ENCODE measurements at places on chromosomes 2 and 18.

DNA sequence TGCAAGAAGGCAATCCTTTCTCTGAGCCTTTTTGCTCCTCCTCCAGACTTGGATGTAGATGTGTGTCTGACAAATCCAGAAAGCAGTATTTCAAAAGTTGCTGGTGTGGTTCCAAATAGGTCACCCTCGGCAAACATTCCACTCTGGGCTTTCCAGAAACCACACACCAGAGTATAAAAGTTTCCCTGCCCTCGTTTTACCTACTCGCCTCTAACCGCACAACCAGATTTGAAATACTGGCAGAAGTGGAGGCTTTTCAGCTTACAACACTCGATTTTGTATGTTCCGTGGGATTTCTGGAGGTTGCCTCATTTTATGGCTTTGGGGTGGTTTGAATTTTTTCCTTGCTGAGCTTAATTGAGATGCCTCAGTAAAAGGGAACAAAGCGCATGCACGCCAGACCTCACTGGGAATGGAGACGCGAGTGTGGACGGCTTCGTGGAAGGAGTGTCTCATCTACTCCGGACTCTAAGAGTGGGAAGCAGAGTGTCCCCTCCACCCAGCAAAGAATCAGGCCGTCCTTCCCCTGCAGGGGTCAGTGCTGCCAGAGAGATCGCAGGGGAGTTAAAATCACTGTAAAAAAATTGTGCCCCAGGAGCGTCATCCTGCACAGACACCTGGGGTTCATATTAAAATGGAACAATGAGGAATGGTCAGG, 44.0 kb upstream of the RPL31 start:
- DNase-seq: no peak

- no peak for DNase-seq
Observed at GRCh38 chr2:7243276-7243675, 326.1 kb downstream of the RNF144A start.

- DNase-seq: no peak
Observed at GRCh38 chr2:139031722-139032121, 251.5 kb upstream of the NXPH2 start.

- DNase-seq: no peak
Observed at GRCh38 chr2:222859786-222860612, 837 bp upstream of the ACSL3 start.

DNA sequence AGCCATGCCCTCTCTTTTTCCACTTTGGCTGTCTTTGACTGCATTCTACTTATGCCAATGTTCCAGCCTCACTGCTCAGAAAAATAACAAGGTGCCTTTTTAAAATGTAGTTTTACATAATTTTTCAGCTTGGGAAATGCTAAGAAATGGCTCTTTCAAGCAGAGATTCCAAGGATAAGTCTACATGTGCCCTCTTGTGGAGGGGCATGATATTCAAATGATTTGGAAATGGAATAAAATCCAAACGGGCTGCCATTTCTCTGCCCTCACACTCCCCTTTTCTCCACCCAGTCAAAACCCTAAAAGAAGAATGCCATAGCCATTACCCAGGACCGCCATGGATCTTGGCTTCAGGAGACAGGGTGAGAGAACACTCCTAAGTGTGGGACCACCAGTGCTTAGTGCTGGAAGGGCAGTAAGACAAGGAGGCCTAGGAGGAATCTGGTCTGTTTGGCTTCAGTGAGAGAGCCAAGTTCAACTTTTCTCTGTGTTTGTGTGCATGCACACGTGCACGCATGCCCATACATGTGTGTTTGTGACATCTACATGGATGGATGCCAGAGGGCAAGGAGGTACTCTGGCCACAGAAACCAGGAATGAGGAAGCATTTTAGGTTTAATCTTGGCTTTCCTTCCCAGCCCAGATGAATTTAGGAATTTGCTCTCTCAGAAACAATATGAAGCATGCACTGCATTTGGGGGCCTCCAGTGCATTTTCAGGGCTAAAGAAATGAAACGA, 174.0 kb upstream of the SLC14A2 start:
- no peak for DNase-seq

GRCh38 chr18:48194591-48195181, 214.5 kb downstream of the ZBTB7C start:
- DNase-seq: no peak

DNA sequence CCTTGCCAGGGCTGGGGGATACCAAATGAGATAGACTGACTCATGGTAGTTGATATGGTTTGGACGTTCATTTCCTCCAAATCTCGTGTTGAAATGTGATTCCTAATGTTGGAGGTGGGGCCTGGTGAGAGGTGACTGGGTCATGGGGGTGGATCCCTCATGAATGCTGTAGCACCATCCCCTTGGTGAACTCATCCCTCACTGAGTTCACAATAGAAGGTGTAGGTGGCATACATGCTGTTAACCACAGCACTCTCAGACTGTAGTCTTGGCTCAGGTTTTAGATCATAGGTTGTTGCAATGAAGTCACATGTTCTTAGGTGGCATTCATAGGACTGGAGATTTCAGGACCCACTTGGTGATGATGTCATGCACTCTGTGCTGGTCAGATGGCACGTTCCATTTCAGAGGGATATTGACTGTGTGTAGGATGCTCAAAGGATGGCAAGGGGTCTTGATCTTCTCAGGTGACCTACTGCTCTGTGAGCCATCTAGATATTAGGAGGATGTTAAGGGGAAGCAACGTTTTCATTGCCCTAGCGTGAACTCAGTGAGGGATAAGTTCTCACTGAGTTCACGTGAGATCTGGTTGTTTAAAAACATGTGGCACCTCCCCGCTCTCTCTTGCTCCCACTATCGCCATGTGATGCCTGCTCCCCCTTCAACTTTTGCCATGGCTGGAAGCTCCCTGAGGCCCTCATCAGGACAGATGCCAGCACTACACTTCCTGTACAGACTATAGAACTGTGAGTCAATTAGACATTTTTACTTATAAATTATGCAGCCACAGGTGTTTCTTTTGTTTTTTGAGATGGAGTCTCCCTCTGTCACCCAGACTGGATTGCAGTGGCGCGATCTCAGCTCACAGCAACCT, 73.8 kb upstream of the ACAA2 start:
- DNase-seq: no peak

- no peak for DNase-seq
Observed at GRCh38 chr2:85839461-85839860, 49.3 kb downstream of the ST3GAL5 start.

- no peak for DNase-seq
Observed at GRCh38 chr2:223104336-223105132, 52.5 kb downstream of the KCNE4 start.
